ENCODE measurements at places on chromosomes 3 and 15.

- DNase-seq, result no peak
Measured at GRCh38 chr3:9402410-9403228, 5.2 kb downstream of the SETD5 start.

- DNase-seq, result no peak
Measured at GRCh38 chr3:154345422-154346122, 21.3 kb upstream of the DHX36 start.

DNA sequence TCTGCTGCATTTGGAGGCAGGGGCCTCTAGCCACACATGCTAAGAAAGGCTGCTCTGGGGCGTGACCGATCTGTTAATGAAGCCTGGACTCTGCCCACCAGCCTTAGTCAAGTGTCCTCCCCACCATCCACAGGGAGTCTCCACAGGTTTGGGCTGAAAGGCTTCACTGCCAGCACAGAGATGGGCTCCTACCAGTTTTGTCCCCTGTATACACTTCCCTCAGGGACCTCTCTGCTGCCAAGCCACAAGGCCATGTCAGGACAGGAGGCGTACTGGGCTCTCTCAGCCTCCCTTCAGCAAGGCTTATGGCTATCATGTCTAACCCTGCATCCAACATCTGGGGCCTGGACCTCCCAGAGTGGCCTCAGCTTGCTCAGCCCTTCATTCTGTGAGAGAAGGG, 23.5 kb downstream of the KIF9 start:
- DNase-seq, result no peak

DNA sequence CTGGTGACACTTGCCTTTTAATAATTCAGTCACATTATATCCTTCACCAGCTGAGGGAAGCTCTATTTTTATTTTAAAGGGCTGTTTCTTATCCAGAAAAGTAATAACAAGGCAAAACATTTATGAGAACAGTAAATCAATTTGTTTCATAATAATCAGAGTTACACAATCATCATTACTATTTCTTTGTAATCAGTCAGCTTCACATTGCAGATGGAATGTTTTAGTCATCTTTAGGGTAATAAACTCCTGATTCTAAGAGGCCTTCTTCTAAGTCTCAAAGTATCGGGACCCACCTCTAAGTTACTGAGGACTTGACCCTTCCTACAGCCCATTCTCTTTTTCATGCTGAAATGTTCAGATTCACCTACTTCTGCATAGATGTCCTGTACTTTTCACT, 298.3 kb upstream of the TGFBR2 start:
- DNase-seq, result no peak

- DNase-seq, result no peak
Measured at GRCh38 chr3:186093271-186093900, 15.5 kb downstream of the ETV5 start.

GRCh38 chr3:52805270-52806039, 10.9 kb downstream of the ITIH3 start:
- no peak for DNase-seq

DNA sequence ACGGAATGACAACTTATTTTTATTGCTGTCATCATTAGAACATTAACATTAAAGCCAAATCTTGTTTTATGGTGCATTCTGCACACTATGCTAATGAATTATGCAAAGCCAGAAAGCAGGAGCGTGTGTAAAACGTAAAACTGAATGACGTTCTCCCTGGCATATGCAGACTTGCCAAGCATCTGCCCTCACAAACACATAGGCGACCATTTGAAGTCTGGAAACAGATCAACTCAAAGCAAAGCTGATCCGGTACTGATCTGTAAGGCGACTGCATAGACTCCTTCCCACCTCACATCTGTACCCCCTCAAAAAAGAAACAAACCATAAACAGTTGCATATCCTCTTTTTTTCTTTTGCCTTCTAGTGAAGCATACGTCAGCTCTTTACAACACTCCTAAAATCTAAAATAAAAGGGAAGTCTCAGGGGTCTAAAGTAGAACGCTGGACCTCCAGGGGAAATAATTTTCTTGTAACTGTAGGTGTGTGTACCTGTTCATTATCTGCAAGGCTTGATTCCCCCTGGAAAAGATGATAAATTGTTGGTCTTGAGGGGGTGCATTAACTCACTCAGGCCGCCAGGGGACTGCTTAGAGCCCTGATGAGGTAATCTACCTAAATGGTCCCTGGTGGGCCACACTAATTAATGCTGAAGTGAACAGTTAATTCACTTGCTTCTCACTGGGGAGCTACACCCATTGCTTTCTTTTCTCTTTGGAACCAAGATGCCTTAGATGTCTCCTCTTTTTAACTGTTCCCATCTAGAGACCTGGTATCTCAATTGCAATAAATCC, 231.4 kb downstream of the CDIN1 start:
- DNase-seq, result peak; percentile 9

DNA sequence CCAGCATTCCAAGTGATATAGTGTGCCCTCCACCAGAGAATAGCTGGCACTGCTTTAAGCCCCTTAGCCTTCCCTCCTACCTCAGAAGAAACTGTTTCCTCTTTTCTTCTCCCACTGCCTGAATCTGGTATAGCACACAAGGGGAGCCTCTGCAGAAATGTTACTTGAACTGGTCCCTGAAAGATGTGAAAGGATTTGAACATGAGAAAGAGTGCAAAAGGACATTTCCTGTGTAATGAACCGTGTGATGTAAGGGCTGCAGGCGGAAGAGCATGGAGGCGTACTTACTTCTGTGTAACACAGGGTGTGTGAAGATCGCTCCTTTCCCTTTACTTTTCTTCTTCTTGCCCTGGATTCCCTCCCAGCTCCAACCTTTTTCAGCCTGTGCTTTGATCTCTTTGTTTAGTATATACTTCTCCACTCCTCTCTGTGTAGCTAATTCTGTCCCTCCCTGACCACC, 8.4 kb downstream of the TMOD3 start:
- DNase-seq, result peak; percentile 30

DNA sequence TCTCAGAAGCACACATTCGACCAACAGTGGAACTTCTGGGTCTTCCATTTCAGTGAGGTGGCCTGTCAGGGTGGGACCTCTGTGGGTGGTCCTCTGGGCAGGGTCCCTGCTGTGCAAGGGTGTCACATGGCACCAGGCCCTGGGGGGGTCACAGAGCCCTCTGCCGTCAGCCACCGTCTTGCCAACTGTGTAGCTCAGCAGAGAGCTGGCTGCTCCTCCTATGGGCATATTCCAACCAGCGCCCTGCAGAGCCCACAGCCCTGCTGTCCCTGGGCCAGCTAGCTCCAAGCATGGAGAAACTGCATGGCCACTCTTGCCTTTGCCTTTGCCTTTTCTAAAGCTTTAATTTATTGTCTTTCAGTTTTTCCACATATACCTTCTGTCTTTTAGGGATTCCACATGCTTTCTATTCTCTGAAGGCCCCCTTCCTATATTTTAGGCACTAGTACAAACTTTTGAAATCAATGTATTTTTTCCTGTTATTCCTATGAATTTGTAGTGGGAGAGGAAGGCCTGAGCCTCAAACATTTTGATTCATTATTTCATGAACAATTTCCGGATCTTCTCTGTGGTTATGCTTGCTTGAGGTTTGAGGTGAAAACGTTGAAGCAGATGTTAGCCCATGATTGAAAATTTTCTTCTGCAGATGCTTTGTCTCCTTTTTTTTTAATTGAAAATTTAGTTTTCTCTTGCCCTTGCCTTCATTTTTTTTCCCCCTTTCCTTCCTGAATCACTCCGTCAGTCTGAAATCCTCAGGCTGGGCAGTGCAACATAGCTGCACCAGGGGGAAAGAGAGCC, 11.7 kb downstream of the IQCF1 start:
- no peak for DNase-seq

- DNase-seq, result no peak
Measured at GRCh38 chr15:37016231-37016630, 84.1 kb downstream of the MEIS2 start.

DNA sequence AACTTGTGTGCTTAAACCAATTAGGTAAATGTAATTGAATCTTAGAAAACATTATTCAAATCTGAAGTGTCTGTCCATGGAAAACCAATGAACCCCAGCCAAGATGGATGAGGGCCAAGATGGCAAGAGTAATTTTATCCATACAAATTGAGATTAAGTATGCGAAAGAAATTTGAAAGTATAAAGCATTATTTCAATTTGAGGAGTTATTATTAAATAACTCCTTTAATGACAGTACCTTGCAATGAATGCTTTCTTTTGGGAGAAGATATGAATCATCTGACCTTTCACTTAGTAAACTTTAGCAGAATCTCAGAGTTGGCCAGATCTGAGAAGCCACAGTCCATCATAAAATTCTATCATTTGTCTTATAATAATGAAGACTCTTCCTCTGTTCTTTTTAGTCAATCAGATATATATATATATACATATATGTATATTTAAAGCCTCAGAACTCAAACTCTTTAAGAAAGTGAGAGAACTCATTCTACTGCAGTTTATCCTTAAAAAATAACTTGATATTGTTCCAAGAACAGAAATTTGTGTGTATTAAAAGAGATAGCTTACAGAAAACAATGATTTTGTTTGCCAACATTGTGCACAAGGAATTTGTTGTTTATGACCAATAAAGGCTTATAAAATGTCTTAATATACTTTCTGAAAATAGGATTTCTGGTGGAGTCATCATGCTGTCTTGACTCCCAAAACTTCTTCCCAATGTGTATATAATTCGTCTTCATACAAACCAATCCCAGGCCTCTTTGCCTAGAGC, 434.8 kb upstream of the THBS1 start:
- no peak for DNase-seq

GRCh38 chr3:66620296-66620695, 119.5 kb upstream of the LRIG1 start:
- no peak for DNase-seq

- DNase-seq, result no peak
Measured at GRCh38 chr15:74768771-74769342, 13.0 kb upstream of the CSK start.

- no peak for DNase-seq
Measured at GRCh38 chr3:140341203-140341602, 336.7 kb upstream of the TRIM42 start.

DNA sequence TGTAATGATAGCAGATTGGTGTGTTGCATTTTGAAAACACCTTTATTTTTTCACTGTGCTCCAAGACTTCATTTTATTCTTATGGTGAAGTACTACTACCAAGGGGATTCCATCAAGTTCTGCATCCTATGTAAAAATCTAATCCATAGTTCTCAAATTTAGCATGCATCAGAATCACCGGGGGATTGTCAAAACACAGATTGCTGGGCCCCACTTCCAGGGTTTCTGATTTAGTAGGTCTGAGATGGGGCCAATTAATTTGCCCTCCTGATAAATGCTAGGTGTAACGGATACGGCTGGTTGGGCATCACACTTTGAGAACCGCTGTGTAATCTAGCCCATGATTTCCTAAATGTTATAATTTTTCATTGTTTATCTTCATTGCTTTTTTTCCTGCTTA, 692 bp downstream of the ZWILCH start:
- DNase-seq, result no peak

DNA sequence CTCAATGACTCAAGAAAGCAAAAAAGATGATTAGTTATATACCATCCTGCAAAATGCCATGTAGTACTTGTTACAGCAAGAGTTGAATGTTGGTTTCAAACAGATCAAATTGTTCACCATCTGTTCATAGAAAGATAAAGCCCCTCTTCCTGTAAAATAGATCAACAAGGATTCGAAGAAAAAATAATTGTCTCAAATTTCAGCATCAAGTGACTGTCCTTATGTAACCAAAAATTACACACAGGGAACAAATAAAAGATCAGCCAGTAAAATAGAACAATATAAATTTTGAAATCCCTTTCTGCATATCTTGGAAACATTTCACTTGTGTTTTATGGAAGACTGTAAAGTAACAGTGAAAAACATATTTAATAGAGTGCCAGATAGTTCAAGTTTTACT, 165.1 kb upstream of the STAC start:
- DNase-seq, result no peak

DNA sequence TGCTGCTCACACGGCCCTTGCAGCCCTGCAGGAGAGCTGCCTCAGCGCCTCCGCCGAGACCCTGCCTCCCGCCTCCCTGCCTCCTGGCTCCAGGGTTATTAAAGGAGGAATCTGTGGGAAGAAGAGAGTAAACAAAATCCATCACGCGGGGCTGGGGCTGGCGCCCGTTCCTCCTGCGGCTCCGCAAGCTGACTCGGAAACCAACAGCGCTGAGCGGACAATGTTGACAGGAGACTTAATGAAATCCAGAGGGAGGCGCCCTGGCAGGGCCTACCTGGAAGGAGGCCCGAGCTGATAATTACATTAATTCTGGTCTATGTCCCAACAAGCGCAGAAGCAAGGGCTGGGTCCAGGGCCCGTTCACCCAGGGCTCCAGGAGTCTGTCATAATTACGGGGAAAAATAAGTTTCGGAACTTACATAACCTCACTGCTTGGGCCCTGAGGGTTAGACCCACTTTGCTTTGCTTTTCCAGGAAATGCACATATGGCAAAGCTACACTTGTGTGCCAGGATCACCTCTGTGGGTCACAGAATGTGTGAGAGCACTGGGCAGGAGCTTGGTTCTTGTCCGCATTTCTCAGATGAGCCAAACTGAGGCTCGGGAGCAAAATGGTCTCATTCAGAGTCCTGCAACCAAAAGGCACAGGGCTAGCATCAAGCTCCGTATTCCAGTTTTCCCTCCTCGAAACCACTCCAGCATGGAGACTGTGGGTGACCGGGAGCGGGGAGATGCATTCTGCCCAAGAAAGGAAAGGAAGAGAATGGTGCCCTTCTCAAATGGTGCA, 43.8 kb upstream of the SLC6A6 start:
- DNase-seq, result no peak

DNA sequence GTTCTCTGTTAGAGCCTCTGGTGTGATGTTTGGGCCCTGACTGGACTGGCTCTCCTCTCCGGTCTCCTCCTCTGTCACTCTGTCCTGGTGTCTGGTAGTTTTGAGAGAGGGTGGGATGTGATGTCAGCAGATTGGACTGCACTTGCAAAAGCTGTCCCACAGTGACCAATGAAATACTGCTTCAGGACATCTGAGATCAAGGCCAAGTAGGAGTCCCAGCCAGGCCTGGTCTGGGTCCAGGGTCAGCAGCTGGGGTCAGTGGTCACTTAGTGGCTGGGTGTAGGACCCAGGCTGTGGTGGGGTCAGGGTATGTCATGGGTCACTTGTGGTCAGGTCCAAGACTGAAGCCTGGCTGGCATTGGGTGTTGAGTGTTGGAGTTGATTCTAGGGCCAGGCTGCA, 20.9 kb downstream of the ALDH1L1 start:
- no peak for DNase-seq

GRCh38 chr15:81018197-81018596, 17.5 kb downstream of the TLNRD1 start:
- DNase-seq, result no peak

DNA sequence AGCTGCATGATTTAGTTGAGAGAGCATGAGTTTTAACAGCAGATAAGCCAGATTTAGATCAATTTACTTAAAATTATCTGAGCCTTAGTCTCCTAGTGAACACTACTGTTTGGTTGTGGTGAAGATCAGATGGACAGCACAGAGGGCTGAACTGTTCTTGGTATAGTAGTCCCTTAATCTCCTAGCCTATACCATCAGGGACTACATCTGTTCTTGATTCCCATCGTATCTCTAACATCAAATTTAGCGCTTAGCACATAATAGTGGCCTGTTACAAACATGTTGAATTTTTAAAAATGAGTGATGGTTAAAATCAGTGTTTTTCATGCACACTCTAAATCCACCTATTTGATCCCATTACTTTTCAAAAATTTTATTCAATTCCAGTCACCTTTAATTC, 507.7 kb downstream of the GRM7 start:
- no peak for DNase-seq

- DNase-seq, result no peak
Measured at GRCh38 chr3:108564564-108564963, 24.7 kb downstream of the CIP2A start.

Data from GM06990 (cell line).